ENCODE measurements at places on chromosomes 3 and 15.

DNA sequence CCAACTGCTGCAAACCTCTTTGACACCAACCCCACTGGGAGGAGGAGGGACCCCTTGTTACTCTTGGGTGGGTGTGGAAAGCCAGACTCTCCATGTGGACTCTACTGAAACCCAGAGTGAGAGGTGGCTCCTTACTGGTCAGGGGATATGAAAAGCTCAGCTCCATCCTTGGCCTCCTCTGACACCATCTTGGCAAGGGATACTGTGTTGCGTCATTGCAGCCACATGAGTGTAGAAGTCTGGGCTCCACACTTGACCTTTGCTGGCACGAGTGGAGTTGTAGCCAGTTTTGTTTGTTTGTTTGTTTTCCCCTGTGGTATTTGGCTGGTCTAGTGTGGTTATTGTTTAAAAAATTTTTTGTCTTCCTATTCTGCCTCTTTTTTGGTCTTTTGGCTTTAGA, 289.1 kb downstream of the GAP43 start:
- DNase-seq: no peak

GRCh38 chr3:158896729-158897128, 94.9 kb downstream of the MFSD1 start:
- DNase-seq: no peak

- DNase-seq: no peak
Observed at GRCh38 chr3:127033786-127034185, 50.9 kb downstream of the PLXNA1 start.

- DNase-seq: no peak
Observed at GRCh38 chr15:60945196-60945595, 283.9 kb downstream of the RORA start.

DNA sequence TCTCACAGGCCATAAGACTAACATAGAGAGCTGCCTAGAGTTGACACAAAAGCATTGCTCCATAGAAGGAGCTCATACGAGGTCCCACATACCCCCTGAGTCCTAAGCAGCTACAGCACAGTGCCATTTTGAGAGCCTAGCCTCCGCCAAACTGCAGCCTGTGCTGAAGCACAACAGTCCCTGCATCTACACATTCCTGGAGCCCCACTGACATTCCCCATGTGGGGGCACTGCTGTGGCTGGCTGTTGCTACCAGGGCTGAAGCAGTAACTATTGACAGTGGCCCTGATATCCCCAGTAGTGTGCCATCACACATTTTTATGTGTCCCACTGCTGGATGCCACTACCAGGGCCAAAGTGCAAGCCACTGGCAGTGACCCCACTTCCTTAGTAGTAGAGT, 80.3 kb downstream of the CERS3 start:
- DNase-seq: no peak

- DNase-seq: no peak
Observed at GRCh38 chr3:55870594-55870993, 383.5 kb upstream of the WNT5A start.

GRCh38 chr3:170295586-170295985, 61.9 kb upstream of the SKIL start:
- DNase-seq: no peak

GRCh38 chr15:48413304-48413703, 82.1 kb downstream of the DUT start:
- no peak for DNase-seq

DNA sequence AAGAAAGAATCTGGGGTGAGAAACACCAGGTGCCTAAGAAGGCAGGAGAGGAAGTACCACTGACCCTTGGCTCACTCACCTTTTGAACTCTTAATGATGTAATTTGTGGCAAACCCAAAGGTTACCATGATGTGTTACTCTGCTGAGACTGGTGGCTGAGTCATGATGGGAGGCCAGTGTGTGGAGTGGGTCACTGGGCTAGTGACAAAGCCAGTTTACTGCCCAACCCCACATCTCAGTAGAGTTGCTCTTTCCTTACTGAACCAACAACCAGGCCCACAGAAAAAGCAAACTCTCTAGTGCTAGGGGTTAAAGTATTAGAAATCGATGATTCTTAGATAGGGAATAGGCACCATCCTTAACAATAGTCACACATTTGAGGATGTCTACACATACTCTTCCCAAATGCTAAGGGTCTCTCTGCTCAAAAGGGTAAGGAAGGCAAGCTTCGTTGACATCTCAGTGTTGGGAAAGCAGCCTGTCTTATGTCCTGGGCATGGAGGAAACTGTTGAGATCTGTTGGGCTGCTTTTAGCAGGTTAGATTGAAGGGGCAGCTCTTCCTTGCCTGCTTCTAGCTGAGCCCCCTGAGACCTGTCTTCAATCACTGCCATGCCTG, 3.1 kb downstream of the RBP2 start:
- peak; percentile 24 for DNase-seq

DNA sequence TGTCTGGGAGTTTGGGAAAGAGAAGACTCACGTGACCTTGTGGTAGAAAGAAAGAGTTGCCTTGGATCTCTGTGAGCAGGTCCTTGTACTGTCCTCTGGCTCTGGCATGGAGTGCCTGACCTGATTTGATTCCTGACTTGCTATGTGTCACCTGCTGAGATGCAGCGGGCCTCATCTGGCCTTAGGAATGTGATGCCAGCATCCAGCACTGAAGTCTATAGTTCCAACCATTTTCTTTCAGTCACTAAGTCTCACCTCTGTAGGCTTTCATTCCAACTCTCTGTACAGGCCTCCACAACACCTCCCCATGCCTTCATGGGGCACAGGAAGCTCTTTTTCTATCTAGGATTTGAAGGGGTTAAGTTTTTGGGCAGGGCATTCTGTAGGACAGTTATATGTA, 12.1 kb upstream of the OXSR1 start:
- DNase-seq: no peak

DNA sequence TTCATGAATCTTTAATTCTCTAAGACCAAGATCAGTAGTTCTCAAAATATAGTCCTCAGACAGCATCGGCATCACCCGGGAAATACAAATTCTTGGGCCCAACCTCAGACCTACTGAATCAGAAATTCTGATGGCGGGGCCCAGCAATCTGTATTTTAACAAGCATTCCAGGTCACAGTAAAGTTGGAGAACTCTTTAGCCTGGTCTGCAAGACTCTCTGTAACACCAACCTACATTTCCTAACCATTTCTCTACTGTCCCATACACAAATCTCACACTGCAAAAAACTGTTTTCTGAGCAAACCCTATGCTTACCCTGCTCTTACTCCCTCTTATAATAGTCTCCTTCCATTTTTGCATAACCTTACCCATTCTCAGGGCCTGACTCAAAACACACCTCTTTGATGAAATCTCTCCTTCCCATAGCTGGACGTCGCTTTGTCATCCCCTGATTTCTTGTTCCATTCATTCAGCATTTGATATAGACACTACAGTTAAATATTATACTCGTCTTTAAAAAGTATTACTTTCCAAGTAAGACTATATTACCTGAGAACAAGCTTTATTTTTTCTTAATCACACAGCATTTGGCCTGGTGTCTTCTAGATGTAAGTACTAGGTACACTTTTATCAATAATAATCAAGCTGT, 83.3 kb upstream of the MYO5C start:
- DNase-seq: no peak

DNA sequence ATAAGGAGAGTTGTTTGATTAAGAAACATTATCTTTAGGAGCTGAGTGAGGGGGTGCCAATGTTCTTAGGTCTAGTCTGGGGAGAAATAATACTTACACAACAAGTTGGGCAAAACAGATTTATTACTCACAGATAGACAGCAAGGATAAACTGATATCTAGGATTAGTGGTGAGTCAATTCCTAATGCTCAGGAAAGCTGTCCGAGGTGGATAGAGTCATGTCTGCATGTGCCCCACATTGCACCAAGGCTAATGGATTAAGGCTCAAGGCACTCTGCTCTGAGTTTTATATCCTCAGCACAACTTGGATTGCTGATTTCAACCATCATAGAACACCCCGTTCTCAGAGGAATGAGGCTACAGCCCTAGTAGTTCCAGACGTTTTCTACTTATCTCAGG, 1042.3 kb downstream of the OTOL1 start:
- no peak for DNase-seq

DNA sequence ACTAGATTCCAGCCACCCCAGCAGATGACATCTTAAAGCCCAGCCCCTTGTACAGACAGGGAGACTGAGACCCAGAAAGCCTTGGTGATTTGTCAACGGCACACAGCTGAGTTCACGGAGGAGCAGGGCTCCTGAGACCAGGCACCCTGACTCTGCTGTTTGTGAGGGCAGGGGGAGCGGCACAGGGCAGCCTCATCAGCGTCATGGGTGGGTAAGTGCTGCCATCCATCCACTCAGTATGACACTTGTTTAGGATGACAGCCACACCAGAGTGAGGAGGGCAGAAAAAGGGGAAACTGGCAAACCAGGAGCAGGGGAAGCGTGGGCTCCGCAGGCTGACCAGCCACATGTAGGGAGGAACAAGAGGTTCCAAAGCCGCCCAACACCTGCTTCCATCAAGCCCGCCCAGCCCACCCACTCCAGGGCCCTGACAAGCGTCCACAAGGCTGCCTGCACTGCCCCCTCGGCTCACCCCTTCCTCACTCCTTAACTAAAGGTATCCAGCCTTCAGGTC, 19.9 kb downstream of the RBPMS2 start:
- no peak for DNase-seq

DNA sequence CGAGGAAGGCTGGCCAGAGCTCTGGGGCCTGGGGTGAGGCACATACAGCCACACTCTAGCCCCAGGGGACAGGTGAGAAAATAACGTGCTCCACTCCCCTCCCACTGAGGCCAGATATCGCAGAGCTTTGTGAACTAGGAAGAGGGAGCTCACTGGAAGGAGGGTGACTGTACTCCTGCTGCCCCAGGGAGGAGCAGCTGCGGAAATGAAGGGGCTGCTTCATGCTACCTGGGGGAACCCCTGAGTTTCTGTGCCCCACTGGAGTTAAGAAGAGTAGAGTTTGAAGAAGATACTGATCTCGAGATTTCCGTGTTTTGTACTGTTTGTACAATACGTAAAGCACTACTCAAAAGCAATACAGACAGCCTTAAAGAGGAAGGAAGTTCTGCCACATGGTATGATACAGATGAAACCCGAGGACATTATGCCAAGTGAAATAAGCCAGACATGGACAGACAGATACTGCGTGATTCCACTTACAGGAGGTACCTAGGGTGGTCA, 44.6 kb downstream of the CMTM6 start:
- DNase-seq: no peak

DNA sequence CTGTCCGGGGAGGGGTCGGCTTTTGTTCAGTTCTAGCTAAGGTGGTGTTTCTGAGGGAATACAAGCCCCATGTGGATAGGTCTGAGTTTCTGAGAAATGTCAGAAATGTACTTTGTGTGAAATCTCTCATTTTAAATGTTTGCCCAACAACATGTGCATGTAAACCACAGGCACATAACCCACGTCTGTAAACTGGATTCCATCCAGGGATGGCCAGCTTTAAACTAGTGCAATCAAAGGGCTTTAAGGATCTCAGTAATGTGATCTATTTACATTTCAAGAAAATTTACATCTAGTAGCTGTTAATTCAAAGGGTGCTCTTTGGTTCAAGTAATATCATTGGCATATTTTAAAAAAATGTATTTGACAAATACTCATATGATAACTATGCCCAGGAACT, 52.0 kb downstream of the POLR2M start:
- DNase-seq: no peak

DNA sequence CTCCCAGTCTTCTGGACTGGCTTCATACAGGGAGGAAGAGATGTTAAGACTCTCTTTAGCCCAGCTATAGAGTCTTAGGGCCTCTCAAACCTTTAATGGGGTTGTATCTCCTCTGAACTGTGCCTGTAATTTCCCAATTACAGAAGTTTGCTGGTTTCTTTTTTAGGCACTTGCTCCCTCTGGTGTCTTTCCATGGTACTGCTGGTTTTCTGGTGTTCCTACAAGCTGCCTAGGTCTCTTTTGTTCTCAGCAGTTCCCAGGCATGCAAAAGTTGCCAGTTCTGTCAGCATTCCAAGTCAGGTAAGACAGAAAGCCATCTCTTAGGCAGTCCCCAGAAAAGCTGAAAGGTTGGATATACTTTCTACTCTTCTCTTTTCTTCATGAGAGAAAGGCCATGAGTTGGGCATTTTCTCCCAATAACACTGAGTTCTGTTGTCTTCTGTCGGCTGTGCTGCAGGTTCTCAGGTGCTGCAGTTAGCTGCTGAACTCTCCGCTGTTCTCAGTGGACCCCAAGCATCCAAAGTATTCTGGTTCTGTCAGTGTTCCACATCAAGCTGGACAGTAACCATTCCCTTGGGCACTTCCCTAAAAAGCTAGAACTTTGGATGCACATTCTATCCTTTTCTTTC, 54.4 kb upstream of the EHHADH start:
- peak; percentile 76 for DNase-seq

- DNase-seq: no peak
Observed at GRCh38 chr3:70970171-70970570, 613.4 kb downstream of the FOXP1 start.

DNA sequence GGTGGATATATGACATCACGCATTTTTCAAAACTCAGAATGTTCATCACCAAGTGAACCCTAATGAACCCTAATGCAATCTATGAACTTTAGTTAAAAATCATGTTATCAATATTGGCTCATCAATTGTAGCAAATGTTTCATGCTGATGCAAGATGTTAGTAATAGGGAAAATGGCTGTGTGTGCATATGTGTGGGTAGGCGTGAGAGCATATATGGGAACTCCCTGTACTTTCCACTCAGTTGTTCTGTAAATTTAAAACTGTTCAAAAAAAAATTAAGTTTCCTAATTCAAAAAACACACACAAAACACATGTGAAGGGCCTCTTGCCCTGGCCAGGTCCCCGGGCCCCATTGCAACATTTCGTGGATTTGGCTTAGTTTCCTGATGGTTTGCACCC, 89.7 kb upstream of the PROK2 start:
- DNase-seq: no peak

DNA sequence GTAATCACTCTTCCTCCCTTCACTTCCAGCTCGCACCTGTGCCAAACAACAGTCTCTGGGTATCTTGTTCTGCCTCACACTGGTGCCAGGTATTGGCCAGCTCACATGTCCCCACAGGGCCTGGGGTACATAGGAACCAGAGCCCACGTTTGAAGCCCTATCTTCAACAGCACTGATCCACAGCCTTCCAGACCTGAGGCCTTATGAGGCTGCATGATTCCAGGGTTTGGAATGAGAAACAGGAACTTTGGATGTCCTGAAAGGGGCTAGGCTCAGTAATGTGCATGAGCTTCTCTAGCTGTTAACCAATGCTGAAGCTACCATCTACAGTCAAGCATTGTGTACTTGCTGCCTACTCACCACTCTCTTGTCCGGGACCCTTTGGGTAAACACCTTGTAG, 92.4 kb downstream of the GPR156 start:
- no peak for DNase-seq

- no peak for DNase-seq
Observed at GRCh38 chr15:59595434-59595915, 16.1 kb upstream of the GCNT3 start.

DNA sequence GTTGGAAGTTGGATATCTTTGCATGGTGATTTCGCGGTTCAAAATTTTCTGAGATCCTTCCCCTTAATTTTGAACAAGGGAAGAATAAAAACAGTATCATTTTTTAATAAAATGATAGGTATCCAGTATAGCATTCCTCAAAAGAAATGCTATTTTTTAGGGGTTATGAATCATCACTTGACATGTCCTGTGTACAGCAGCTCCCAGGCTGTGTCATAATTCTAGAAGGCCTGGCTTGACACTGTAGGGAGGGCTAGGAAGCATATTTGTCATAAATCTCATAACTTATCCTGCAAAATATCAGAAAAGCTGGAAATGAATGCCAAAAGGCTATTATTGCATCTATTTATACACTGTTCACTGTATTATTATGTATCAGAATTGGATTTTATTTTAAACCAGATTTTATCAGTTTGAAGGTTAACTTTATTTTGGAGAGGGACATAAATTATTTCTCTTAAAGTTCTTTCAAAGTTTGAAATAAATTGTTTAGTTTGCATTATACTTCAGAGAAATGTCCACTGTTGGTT, 539.1 kb upstream of the ROBO2 start:
- peak; percentile 10 for DNase-seq
